ENCODE measurements at places on chromosomes 2 and 18. TPM values are rescaled to one million over a fixed set of nuclear protein-coding genes. Genes with fewer than 3 reads are reported as not detected.

DNA sequence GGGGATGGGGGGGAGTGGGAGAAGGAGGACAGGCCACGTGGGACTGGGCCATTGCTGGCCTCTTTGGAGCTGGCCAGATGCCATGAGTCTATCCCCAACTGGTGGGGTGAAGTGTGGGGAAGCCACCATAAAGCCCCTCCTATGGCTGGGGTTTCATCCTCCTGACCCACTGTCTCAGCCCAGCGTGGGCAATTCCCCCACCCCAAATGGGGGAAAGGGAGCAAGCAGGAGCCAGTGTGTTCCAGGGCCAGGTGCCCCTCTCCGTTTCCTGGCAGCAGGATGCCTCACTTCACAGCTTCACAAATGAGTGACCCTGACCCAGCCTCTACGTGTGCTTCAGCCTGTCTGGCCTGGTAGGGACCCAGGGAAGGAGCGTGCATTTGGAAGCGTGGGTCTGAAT, 474.7 kb upstream of the HS6ST1 start:
- no peaks in the 10 kb centered on the region for H3K4me1 ChIP-seq
- no peaks in the 10 kb centered on the region for H3K27me3 ChIP-seq
- DNase-seq: no peak
- H3K36me3 ChIP-seq: no peaks in the 10 kb centered on the region
- no peak overlapping the region for H3K27ac ChIP-seq
- no peak overlapping the region for H3K4me3 ChIP-seq

Gene GAL3ST2
- 0.80 TPM for total RNA-seq

DNA sequence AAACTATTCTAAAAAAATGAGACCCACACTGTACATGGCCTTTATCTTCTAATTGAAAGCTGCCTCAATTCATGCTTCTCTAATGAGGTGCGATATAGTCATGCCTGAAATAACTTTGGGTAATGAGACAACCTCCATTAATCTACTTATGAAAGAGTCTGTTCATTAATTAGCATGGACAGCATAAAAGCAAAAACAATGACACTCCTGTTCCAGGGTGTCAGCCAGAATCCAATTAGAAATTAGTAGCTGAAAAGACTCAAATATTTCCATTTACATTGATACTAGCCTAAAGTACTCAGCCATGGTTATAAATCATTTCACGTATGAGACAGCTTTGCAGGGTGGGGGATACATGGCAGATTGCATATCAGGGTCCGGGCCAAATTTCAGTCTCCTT, 288.7 kb downstream of the AKAIN1 start:
- H3K27ac ChIP-seq: no peak overlapping the region
- H3K27me3 ChIP-seq: no peaks in the 10 kb centered on the region
- H3K36me3 ChIP-seq: no peaks in the 10 kb centered on the region

DNA sequence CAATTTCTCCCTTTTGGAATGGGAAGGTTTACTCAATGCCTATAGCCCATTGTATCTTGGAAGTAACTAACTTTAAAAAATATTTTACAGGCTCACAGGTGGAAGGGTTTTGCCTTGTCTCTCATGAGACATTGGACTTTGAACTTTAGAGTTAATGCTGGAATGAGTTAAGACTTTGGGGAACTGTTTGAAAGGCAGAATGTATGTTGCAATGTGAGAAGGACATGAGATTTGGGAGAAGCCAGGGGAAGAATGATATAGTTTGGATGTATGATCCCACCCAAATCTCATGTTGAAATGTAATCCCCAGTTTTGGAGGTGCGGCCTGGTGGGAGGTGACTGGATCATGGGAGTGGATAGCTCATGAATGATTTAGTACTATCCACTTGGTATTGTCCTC, 17.5 kb upstream of the TBC1D8 start:
- no peaks in the 10 kb centered on the region for H3K27me3 ChIP-seq
- H3K36me3 ChIP-seq: no peaks in the 10 kb centered on the region
- DNase-seq: no peak
- H3K27ac ChIP-seq: no peak overlapping the region
- no peaks in the 10 kb centered on the region for H3K4me1 ChIP-seq

Gene OTOS
- not detected for total RNA-seq

DNA sequence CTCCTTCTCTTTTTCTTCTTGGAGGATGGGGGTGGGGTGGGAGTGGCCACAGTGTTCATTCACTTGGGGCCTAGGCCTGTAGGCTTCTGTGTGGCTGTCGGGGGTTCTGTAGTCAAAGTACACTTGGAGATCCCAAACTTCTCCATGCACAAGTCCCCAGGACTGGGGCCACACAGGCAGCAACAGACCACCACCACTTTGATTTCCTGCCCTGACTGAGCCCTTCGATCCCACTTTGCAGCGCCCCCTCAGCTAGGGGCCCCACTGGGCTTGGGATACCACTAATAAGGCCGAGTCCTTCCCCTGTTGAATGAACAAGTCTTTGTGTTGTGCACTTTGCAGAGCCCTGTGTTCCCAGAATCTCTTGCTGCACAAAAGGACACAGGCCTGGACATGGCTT, 5.5 kb upstream of the TEX51 start:
- DNase-seq: peak; percentile 13
- no peaks in the 10 kb centered on the region for H3K27me3 ChIP-seq
- H3K36me3 ChIP-seq: no peaks in the 10 kb centered on the region
- H3K4me3 ChIP-seq: no peak overlapping the region

GRCh38 chr2:207676827-207677354, 34.5 kb upstream of the CCNYL1 start:
- no peaks in the 10 kb centered on the region for H3K36me3 ChIP-seq
- H3K27ac ChIP-seq: no peak overlapping the region
- DNase-seq: no peak
- H3K27me3 ChIP-seq: no peaks in the 10 kb centered on the region
- H3K4me3 ChIP-seq: no peak overlapping the region
- no peaks in the 10 kb centered on the region for H3K4me1 ChIP-seq
